ENCODE measurements at places on chromosomes 1 and 21. TPM values are rescaled to one million over a fixed set of nuclear protein-coding genes. Genes with fewer than 3 reads are reported as not detected.

Gene TMEM240
- 1.0 TPM for total RNA-seq

- DNase-seq, result no peak
Measured at GRCh38 chr1:247113733-247114271, 9.6 kb upstream of the ZNF669 start.

DNA sequence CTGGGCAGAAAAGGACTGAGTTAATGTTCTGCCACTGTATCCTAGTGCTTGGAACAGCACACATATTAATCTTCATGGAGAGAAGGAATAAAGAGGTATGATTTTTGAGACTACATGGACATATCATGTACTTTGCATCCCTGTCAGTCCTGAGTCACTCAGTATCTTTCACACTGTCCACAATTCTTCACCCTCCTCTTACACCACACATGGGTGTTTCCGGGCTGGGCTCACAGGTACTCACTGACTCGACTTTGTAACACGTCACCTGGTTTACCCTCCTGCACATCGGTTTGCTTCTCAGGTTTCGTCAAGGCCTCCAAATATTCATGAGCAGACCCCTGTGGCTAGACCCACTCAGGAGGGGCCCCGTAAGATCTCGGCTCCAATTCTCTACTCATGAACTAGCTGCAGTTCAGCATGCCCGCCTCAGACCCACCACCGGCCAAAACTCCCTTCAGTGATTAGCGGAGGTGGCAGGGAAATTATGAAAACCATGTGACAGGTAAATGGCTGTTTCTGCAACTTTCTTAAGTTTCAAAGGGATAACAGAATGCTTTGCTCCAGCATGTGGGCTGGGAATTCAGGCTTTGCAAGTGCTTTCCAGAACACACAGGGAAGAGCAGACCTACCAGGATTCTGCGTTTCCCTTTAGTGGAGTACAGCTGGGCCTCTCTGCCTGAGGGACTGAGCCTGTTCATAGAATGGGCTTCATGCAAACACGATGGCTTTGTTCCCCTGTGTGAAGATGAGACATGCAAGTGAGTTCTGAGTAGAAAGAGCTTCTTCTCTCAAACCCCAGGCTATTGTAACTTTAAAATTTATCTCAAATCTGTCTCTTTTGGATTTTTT, 31.3 kb upstream of the TRABD2B start:
- DNase-seq, result no peak

Gene SLC26A9
- total RNA-seq, result 0.30 TPM

DNA sequence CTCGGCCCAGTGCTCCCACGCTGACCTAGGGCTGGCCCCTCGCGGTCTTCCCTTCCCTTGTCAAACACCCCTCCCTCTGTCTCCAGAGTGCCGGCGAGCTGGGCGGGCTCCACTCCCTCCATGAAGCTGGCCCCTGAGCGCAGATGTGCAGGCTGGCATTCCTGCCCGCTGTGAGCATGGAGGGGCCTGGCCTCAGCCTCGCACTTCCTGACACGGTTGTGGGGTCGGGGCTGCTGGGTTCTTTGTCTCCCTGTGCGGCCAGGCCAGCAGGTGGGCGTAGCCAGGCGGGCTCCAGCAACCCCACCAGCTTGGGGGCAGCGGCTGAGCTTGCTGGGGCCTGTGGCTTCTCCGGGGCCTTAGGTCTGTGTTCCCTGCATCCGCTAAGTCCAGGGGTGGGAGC, 14.2 kb upstream of the PEX10 start:
- DNase-seq, result no peak

Gene MX2
- 0.63 TPM for total RNA-seq

DNA sequence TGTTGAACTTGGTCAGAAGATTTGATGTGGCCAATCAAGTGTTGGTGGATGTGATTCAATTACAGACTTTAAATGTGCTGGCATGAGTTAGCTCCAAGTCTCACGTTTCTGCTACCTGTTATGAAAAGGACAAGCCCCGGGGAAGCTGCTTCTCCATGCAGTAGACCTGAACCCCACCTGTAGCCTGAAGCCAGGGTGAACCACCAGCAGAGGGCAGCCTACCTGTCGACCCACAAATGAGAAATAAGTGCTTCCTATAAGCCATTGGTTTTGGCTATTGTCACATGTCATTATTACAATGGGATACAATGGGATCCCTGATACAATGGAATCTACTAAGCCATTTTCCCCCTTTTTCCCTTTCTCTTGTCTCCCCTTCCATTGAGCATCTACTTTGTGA, 230.2 kb downstream of the PRDM2 start:
- DNase-seq, result no peak

- no peak for DNase-seq
Measured at GRCh38 chr1:91092503-91092902, 70.7 kb upstream of the ZNF644 start.

All from Caco-2 (cell line).